ENCODE measurements at places on chromosomes 7 and 10.

DNA sequence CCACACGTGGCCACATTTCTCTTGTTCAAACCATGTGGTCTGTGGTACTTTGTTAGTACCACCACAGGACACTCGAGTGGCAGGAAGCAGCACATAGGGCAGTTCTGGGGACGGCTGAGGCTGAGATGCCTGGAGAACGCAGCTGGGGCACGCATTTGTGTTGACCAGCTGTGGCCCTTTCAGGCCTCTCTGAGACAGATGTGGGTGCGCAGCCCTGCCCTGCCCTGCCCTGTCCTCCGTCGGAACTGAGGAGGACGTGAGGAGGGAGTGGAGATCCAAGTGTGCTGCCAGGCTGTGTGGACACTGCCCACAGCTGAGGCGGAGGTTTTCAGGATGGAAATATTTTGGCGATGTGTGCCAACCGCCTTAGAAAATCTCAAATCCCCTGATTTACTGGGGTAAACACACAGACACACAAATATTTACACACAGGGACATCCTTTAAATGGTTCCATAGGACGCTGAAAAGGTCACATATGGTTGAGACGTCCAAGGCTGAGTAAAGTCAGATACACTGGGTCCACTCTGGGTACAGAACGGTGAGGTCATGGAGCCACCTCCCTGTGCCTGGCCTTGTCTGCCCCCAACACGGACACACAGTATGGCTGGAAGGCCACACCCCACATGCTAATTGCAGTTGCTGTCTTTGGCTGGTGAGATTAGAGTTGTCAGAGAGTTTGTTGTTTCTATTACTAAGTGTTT lies 14.8 kb downstream of the BHLHA15 start:
- DNase-seq = no peak

- no peak for DNase-seq
These were observed 19.5 kb upstream of the PPP2R2D start for GRCh38 chr10:131881104-131881880.

DNA sequence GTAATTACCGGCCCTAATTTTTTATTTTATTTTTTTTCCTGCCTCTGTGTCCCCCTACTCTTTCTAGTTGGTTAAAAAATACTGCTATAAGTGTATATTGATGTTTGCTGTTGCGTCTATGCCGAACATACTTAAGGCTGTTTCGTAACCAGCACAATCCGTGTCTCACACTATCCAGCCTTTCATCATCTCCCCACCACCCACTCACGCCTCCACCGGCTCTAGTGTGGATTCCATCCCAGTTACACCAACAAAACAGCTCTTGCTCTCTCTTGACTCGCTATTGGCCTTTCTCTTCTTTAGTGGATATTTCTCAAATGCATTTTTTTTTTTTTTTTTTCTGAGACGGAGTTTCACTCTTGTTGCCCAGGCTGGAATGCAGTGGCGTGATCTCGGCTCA lies 70.1 kb upstream of the CAMK1D start:
- DNase-seq = no peak

DNA sequence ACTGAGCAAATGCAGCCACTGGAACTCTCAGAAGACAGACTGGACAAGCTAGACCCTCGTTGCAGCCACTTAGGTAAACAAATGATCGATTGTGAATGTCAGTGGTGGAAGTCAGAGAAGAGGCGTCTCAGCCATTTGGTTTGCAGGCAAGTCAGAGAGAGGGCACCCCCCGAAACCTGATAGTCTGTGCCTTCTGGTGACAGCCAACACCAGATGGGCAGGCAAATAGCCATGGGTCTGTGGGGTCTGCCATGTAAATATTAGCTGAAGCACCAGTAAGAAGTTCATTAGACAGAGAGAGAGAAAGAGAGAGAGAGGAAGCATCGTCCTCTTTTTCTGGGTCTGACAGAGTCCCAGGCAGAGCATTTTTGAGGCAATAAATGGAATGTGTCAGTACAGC lies 5.4 kb downstream of the PPP1R17 start:
- DNase-seq = no peak

DNA sequence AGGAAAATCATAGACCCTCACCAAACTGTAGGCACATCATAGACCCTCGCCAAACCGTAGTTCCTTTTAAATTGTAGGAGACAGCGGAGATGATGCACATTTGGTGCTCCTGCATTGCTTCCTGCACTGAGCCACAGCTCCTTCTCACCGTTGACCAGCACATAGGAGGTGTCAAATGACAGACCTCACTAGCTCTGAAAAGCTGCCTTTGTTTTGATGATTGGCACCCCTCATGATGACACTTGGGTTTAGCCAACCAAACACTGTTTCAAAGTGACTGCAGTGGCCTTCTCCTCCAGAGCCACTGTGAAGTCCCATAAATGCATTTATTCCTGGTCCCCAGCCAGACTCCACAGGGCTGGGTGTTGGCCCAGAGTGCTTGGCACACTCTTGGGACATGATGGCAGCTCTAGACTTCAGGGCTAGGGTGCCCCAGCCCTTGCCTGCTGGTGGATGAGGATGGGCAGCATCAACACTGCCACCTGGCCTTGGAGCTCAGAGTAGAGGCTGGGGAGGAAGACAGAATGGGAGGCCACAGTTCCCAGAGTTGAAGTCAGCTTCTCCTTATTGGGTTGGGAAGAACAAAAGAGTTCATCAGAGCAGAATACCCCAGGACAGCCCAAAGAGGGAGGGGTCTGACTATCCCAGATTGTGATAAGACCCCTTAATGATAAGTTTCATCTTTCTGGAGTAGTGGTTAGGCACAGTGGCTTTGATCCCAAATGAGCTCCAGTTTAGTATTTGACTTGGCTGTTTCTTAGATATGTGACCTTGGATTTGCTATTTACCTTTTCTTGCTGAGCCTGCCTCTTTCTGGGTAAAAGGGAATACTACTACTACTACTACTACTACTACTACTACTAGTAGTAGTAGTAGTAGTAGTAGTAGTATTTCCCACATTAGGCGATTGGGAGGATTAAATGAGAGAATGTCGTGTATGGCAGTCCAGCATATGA lies 75.3 kb downstream of the MTPN start:
- no peak for DNase-seq

DNA sequence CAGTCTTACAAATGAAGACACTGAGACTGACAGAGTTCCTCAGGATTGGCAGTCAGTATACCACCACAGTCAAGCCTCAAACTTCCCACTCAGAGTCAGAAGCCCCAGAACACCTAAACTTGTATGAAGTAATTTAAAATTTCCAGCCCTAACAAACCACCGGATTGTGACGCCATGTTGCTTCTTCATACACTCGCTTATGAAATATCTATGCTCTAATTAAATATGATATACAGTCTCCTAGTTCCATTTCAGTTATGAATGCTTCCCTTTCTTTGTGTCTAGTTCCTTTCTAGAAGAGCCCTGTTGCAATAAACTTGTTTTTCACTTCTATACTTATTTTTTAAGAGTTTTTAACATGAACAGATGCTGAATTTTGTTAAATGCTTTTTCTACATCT lies 172.0 kb upstream of the NOBOX start:
- no peak for DNase-seq

- no peak for DNase-seq
These were observed 121.6 kb downstream of the CREB5 start for GRCh38 chr7:28533731-28534531.

- no peak for DNase-seq
These were observed 590.4 kb downstream of the PHTF2 start for GRCh38 chr7:78389022-78389421.

DNA sequence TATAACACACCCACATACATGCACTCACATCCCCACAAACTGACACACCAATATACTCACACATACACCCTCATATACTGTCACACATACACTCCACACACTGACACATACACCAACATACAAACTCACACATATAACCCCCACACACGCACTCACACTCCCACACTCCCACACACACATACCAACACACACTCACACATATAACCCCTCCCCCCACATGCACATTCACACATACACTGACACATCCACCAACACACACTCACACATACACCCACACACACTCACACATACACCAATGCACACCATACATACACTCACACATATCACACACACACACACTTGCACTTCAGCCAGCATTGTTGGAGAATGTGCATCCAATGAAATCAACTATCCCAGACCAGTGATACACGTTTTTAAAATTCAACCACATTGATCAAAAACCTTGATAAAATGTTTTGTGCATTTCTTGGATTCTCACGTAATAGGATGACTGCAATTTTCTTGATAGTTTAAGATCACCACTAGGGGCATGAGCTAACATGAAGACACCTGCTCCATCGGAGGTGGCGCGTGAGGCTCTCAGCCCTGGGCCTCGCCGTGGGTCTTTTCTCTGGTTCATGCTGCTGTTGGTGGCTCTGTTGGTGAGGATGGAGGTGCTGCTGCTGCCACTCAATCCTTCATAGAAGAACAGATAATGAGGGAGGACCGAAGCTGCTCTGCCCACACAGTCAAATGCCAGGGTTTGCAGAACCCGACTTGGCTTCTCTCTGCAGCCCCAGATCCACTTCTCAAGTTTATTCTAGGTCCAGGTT lies 32.1 kb upstream of the CHST15 start:
- DNase-seq = no peak

DNA sequence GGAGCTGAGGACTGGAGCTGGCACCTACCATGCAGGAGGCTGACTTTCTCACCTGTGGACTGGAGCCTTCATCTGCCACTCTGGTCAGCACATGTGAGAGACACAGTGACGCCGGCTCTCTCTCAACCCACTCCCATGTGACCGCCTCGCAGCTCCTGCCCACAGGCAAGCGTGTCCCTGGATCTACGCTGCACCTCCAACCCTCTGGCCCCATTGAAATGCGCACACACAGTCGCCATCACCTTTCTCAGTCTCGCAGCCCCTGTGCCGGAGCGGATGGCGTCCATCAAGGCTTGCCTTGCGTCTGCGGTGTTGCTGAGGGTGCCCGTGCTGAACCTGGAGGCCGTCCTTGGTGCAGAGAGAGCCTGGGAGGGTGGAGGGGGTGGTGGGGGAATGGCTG lies 242.2 kb upstream of the GRB10 start:
- DNase-seq = no peak

DNA sequence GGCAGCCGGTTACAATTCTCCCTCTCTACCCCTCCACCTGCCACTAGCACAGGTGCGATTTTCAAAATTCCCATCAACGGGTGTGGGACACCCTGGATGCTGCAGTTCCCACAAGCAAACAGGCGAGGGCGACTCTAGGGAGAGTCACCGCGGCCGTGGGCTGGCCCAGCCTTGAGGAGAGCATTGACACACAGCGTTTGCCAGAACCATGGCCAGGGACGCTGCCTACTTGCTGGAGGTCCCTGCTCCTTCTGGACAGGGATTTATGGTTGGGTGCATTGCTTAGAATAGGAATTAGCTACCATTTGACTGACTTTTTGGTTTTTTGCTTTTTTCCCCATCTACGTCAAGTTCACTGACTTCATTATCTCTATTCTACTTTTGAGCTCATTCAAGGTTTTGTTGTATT lies 19.0 kb upstream of the CLDN4 start:
- DNase-seq = no peak

DNA sequence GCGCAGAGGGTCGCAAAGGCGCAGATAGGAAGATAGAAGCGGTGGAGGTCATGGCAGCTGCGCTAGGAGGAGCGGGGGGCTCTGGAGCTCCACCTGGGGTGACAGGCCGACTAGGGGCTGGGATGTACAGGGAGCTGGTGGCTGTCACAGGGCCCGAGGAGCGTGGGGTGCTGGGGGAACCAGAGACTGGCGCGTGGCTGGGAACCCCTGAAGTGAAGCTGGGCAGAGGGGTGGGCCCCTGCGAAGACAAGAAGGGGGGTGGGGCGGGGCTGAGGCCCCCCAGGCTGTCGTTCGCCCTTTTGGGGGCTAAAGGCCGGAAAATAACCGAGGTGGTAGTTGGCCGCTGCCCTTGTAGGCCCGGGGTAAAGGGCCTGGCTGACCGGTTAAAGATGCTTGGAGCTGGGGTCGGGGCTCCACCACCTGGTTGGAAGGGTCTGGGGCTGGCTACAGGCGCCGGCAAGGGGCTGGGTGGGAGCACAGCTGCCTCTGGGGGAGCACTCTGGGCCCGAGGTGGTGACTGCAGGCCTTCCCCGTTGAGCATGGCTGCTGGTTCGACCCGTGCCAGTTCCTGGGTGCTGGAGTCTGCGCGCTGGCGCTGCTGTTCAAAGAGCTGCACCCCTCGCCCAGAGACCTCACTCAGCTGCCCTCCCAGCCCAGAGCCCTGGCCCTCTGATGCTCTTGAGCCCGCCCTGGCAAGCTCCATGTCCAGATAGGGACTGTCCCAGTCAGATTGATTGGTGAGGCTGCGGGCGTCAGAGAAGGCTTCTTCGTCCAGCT lies 6.8 kb upstream of the MYOZ1 start:
- no peak for DNase-seq

GRCh38 chr7:7816816-7817536 lies 98.6 kb upstream of the RPA3 start:
- DNase-seq = no peak

GRCh38 chr10:78070726-78071125 lies 37.1 kb downstream of the RPS24 start:
- DNase-seq = no peak

DNA sequence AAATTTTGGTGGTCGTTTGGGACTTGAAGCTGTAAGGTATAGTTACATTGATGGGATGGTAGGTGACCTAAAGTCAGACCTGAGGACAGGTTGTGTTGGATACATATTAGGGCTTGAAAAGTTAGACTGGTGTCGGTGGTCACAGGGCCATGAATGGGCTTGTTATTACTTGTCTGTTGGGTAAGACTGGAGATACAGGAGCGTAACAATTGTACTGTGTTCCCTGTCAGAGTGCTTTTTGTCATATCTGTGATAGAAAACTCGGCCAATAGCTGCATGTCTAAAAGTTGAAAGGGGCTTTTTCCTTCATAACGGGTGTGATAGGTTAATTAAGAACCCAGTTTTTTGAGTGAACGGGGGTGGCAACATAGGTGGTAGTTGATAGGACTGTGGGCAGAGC lies 13.5 kb upstream of the CHST3 start:
- DNase-seq = no peak

DNA sequence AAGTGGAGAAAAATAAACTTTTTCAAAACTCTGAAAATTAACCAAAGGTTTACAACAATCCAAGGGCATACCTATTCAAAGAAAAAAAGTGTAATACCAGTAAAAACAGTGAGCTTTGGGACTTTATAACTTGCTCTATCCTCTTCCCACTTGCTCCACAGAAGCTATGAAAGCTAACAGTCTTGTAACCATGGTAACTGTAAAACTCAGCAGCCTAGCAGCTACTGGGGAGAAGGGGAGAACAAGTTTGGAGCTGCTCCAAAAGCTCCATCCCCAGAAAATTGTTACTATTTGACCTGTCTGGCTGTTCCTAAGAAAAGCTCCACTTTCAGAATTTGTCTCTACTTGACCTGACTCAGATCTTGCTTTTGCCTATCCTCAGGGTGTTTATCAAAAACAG lies 191.5 kb downstream of the OTUD1 start:
- no peak for DNase-seq

- no peak for DNase-seq
These were observed 18.6 kb downstream of the WDR37 start for GRCh38 chr10:1074748-1075308.

DNA sequence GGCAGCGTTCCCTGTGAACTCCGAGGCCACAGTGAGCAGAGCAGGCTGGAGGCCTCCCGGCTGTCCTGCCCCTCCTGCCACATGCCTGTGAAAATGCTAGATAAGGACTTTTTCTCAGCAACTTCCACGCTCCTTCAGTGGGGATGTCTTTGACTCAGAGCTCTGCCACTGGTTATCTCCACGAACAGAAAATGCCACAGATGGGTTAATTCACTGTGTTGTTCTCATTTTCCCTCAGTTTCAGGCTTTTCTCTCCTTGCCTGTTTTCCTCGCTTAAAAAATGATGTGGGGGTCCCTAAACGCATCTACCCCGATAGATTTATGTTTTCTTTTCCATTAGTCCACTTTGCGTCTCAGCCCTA lies 51.3 kb downstream of the IKZF1 start:
- no peak for DNase-seq

- DNase-seq = no peak
These were observed 23.8 kb upstream of the BICC1 start for GRCh38 chr10:58488921-58489320.

Measured in cerebellar nuclear complex (tissue), 1 donor.